Activated CD8-positive, alpha-beta memory T cell treated with anti-CD3 and anti-CD28 coated beads, Interleukin-2, amount 50 U/mL, for 48 hours (primary cell): ENCODE measurements at places on chromosomes 7 and 10.

- no peak for DNase-seq
These were observed 63.0 kb downstream of the HDAC9 start for GRCh38 chr7:18558503-18558902.

- DNase-seq = no peak
These were observed 248.0 kb upstream of the TCERG1L start for GRCh38 chr10:131559450-131559911.

GRCh38 chr7:64874562-64875250 is 28.4 kb upstream of the ZNF273 start:
- DNase-seq = no peak

- no peak for DNase-seq
These were observed 62.7 kb upstream of the VIPR2 start for GRCh38 chr7:159207393-159207792.

DNA sequence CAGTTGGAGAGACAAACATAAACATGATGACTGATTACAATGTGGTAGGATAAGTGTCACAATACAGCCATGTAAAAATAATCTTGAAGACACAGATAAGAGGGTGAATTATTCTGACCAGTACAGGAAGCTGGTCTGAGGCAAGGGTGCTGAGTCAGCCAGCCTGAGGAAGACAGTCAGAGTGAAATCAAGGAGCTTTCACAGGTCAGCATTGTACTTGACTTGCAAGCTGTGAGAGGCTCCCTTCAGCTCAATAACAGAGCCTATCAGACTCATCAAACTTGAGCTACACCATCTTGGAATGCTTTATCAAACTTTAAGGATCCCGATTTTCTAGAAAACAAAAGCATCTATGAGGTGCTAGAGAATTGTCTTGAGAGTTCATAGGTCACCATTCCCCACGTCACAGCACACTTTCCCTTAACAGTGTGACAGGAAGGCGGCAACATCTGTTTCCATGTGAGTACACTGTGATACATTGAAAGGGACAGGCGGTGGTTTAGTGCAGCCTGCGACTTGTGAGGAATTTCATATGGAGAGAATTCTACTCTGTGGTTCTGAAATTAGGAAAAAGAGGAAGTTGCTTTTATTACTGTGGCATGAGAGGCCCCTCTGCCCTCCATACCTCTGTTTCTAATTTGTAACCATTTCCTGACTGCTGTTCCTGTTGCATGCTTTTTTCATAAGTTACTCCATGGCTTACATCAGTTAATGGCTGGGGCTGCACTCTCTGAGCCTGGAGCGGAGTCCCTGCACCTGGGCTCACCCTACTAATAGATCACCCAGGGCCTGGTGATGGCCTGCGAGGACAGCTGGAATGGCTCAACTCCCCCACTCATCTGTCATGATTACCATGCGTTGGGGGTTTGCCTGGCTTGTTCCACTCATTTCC is 417.1 kb downstream of the SUGCT start:
- DNase-seq = no peak

- no peak for DNase-seq
These were observed 545.9 kb downstream of the REEP3 start for GRCh38 chr10:64067009-64067606.

GRCh38 chr7:82419200-82419599 is 24.4 kb downstream of the CACNA2D1 start:
- no peak for DNase-seq
